Aorta (tissue), 5 donors: ENCODE measurements at places on chromosomes 16 and 17. TPM values are rescaled to one million over a fixed set of nuclear protein-coding genes. Genes with fewer than 3 reads are reported as not detected.

The EPX gene
- not detected for polyA plus RNA-seq

The BAHCC1 gene
- polyA plus RNA-seq = 16.8 TPM

The C17orf78 gene
- polyA plus RNA-seq = 3.0 TPM

The CACNA1H gene
- polyA plus RNA-seq = 10.7 TPM

The NTN1 gene
- polyA plus RNA-seq = 17.7 TPM

The TMEM101 gene
- 21.5 TPM for polyA plus RNA-seq

The DNAI2 gene
- polyA plus RNA-seq = not detected
